Activated naive CD4-positive, alpha-beta T cell (primary cell): ENCODE measurements at places on chromosomes 3 and 15.

DNA sequence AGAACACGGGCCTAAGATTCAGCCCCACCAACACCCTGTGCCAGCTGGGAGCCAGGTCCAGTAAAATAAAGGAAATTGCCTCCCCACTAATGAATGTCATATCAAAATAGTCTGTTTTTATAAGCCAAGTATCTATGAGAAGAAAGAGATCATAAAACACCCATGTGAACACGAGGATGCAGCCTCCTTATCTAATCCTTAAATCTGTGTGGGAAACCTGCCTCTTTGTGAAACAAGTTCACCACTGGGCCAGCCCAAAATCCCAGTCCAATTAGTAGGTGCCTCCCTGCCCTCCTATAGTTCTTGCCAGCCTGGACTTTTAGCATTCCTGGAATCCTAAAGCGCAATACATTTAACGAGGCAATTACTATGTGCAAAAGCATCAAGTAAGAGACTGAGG, 42.0 kb downstream of the SCAPER start:
- no peak for DNase-seq

DNA sequence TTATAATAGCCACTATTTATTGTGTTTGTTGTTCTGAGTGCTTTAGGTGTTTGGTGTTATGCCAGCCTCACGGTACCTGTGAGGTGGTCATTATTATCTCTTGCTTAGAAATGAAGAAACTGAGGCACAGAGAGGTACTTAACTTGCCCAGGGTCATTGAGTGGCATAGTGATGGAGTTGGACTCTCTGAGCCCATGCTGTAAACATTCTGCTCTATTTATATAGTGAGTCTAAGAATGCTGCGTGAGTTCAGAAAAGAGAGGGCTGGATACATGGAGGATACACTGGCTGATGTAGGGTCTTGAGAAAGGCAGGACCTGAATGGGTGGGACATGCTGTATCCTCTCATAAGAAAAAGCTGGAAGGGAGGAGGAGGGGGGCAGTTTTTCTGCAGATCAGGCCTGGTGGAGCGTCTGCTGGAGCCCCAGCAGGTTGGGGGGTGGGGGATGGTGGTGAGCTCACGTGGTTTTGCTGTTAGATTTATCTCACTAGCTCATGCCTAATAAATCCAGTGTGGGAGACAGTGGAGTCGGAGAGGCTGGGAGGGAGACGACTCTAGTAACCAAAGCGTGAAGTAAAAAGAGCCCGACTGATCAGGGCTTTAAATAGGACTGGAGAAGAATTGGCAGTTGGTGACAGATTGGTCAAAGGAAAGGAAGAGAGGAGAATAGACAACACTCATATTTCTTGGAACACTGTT, 16.0 kb downstream of the MED12L start:
- DNase-seq, result no peak

- no peak for DNase-seq
Observed at GRCh38 chr3:56862352-56863062, 60.8 kb upstream of the ARHGEF3 start.

DNA sequence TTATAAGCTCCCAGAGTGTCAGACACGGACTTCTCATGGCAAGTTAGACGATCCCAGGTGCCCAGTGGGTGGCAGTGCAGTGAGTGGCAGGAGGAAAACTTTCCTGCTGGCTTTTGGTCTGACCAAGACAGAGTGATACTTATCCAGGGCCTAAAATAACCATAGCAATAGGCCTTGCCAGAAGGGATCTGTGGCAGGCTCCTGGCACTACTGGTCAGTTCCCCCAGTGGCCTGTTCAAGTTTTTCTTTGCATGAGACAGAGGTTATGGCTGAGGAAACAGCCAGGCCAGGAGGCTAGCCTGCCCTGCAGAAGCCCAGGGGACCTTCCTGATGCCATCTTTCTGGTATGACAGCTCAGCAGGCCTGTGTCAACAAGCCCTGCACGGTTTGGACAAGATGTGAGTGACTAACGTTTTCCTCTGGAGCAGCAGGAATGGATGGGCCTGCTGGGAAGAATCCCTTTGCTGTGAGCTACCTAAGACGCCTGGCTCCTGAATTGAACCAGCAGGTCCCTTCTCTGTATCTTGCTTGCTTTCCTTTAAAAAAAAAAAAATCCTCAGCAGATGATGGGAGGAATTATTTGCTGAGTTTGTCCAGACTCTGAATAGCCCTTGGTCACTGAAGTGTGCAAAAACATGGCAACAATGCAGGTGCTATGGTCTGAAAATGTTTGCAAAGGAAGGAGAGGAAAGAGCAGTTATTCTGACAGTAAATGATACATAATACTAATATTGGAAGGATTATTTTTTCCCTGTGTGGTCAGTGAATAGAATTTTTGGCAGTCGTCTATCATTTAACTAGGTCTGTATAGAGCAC, 18.0 kb downstream of the SCG5 start:
- no peak for DNase-seq

DNA sequence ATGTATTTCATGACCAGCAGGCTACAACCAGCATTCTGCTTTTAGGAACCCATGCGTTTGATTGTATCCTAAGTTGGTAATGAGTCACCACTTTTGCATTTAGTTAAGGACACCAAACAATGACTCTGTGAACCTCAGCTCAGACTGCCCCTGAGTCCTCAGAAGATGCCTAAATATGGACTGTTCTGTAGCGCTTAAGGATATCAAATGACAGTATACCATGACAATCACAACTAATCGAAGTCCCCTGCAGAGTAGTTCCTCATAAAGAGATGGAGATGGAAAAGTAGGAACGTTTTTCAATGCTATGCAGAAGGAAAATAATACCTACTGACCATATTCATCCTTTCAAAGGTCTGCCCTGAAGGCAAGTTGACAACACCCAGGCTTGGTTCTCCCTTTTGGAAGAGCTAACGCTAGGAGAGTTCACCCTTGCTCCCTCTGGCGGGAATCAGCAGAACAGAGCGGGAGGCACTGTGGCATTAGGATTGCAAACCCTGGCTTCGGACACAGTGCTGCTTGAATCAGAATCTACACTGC, 508.6 kb downstream of the FHIT start:
- DNase-seq, result no peak

DNA sequence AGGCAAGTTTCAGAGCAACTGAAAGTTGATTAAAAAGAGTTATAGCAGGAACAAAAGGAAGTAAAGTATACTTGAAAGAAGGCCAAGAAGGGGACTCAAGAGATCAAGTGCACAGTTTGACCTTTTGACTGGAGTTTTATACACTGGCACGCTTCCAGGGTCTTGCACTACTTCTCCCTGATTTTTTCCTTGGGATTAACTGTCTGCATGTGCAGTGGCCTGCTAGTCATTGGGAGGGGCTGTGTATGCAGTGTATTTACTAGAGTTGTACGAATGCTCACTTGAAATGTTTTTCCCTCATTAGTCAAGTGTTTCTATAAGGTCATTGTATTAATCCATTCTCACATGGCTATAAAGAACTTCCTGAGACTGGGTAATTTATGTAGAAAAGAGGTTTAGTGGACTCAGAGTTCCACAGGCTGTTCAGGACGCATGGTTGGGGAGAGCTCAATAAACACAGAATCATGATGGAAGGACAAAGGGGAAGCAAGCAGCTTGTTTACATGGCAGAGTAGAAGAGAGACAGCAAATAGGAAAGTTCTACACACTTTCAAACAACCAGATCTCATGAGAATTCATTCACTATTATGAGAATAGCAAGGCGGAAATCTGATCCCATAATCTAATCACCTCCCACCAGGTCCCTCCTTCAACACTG, 571.8 kb downstream of the ZPLD1 start:
- DNase-seq, result no peak

GRCh38 chr15:66721020-66721419, 19.0 kb downstream of the SMAD6 start:
- DNase-seq, result no peak

DNA sequence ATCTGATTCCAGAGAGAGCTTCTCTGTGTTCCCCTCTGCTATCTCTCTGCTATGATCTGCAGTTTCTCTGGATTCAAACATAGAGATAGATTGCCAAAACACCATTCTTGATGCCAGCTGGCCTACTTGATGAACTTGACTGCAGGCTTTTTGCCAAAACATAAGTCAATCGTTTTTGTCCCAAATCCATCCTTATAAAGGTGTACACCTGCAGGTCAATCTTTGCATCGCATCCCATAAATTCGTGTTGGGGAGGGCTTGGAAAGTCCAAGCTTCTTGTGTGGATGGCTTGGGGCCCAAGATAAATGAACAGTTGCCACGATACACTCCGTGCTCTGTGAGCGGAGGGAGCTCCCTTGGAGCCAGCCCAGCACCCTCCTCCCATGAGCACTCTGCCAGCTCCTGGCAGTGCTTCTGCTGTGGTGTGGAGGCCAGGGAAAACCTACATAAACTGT, 2.7 kb downstream of the CERS3 start:
- no peak for DNase-seq

- peak; percentile 15 for DNase-seq
Observed at GRCh38 chr3:150410311-150411105, 2.4 kb downstream of the TSC22D2 start.

DNA sequence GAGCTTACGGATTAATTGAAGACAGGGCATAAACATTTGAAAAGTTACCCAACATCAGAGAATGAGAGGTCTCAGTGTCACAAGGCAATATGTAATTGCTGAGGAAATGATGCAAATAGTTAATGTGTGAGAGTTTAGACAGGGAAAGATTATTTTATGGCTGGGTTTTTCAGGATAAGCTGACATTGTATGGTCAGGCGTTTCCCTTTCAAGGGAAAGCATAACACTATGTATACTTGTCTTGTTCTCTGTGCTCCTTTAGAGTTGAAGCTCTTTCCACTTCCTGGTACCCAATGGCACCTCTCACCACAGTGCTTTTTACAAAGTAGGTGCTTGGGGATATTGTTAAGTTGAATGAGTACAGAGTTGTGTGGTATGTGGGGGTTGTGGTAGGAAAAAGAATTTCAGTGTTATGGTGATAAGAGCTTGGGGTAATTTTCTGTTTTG, 19.9 kb downstream of the IQGAP1 start:
- DNase-seq, result no peak

DNA sequence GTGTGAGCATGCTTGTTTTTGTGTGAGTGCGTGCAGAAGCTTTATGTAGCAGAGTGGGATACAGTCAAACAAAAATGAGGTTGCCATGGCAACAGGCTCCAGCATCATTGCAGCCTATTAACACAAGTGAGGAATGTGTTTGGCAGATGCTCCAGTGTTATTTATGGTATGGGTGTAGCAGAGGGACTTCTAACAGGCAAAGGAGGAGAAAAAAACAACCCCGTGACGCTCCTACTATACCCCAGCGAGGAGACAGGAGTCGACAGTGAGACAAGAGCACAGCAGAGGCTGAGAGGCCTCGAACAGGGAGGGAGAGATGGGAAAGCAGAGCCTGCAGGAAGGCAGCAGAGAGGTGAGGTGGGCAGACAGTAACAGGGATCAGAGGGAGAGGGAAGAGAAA, 4.9 kb downstream of the ADCY5 start:
- DNase-seq, result no peak

- DNase-seq, result no peak
Observed at GRCh38 chr3:140308535-140308934, 369.3 kb upstream of the TRIM42 start.

- no peak for DNase-seq
Observed at GRCh38 chr3:52415800-52416199, 29.1 kb downstream of the SEMA3G start.

GRCh38 chr3:105933871-105934270, 65.1 kb upstream of the CBLB start:
- no peak for DNase-seq

GRCh38 chr3:188389711-188390342, 235.9 kb downstream of the LPP start:
- DNase-seq, result no peak

DNA sequence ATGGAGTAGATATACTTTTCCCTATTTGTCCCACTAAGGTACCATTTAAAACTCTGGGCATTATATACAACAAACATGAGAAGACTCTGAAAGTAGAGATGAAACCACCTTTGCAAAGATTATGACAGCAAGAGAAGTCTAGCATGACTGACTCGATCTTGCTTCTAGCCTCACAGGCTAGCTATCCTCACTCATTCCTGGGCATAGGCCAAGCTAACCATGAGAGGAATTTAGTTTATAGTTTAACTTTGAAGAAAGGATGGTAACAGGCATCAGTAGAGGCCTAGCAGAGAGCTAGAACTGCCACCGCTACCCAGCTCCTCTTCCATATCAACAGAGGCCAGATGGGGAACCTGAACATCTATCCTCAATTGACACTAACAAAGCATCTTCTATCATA, 63.5 kb upstream of the FSIP1 start:
- no peak for DNase-seq

DNA sequence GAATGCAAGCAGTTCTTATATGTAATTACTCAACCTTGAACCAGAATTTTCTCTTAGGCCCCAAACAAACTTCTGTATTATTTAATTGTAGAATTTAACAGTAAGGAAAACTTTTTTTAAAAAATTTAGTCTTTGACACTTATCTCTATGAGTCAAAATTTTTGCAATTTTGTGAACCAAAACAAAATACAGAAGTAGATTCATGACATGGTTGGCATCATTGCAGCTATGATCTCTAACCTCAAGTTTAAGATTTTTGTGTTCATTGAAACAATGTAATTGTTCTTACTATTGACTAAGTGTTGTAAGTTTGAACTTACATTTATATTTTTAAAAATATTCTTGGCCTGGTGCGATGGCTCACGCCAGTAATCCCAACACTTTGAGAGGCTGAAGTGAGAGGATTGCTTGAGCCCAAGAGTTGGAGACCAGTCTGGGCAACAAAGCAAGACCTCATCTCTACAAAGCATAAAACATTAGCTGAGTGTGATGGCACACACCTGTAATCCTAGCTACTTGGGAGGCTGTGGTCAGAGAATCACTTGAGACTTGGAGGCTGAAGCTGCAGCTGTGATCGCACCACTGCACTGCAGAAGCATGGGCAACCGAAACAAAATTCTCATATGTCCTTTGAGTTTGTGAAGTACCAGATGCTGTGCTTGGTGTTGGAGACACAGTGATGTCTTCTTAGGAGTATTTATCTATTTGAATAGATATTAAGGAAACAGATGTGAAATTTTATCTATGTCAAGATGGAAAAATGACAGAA, 39.7 kb downstream of the STT3B start:
- DNase-seq, result no peak

DNA sequence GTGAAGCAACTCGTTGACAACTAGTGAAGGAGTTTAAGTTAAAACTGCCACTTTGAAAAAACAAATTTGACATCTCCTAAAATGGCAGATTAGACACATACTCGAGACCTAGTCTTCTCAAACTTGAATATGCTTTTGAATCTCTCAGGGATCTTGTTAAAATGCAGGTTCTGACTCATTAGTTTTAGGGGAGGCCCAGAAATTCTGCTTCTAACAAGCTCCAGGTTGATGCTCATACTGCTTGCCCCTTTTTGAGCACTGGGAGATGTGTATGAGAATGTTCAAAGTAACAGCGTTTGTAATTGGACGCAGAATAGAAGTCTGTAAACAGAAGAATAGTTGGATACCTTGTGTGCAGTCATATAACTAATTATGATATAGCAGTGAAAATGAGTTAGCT, 1.6 kb downstream of the C3orf38 start:
- no peak for DNase-seq
